ENCODE measurements at places on chromosomes 3 and 15. TPM values are rescaled to one million over a fixed set of nuclear protein-coding genes. Genes with fewer than 3 reads are reported as not detected.

Gene NOX5
- not detected for polyA plus RNA-seq

DNA sequence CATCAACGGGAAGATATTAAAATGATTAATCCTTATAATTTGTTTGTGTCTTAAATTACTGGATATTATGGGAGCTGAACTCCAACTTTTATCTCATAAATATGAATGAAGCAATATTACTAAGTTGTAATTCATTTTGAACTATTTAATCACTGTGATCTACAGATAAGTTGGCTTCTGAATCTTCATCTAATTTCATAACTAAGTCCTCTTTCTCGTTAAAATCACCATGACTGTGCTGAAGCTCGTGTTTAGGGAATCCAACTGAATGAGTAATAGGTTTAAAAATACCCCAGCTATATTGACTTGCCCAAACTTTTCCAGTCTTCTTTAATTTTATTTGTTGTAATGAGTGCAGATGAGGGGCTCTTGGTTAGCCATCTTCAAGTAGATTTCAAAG, 14.1 kb downstream of the MDFIC2 start:
- no peak for DNase-seq

DNA sequence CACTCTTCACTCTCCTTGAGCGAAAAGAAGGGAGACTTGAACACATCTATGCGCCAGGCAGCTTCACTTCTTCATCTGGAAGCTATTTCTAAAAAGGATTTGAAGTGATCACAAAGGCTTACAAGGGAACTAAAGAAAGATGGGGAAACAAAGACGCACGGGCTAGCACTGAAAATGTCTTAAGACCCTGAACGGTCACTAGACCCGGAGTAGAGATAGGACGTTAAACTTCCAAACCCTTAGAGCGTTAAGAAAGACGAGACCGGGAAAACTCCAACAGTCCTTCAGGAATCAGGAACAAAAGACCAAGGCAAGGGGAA, 47.5 kb upstream of the EPHB3 start:
- DNase-seq = no peak

Gene AMOTL2
- 6.7 TPM for polyA plus RNA-seq

GRCh38 chr3:119659606-119660291, 640 bp downstream of the POPDC2 start:
- no peak for DNase-seq

GRCh38 chr3:57158325-57158724, 6.8 kb downstream of the IL17RD start:
- no peak for DNase-seq

Gene TMEM41A
- 42.7 TPM for polyA plus RNA-seq

Gene NSUN3
- polyA plus RNA-seq = 12.7 TPM

Gene OR5K2
- not detected for polyA plus RNA-seq

Gene DOCK3
- not detected for polyA plus RNA-seq
